ENCODE measurements at places on chromosomes 11 and 22.
A peak's percentile ranks its signal among the peaks of the same experiment; 100 is the strongest.

GRCh38 chr11:88491674-88492073, 154.1 kb upstream of the CTSC start:
- DNase-seq, result no peak

- no peak for DNase-seq
Measured at GRCh38 chr11:125364121-125364826, 131.8 kb downstream of the FEZ1 start.

DNA sequence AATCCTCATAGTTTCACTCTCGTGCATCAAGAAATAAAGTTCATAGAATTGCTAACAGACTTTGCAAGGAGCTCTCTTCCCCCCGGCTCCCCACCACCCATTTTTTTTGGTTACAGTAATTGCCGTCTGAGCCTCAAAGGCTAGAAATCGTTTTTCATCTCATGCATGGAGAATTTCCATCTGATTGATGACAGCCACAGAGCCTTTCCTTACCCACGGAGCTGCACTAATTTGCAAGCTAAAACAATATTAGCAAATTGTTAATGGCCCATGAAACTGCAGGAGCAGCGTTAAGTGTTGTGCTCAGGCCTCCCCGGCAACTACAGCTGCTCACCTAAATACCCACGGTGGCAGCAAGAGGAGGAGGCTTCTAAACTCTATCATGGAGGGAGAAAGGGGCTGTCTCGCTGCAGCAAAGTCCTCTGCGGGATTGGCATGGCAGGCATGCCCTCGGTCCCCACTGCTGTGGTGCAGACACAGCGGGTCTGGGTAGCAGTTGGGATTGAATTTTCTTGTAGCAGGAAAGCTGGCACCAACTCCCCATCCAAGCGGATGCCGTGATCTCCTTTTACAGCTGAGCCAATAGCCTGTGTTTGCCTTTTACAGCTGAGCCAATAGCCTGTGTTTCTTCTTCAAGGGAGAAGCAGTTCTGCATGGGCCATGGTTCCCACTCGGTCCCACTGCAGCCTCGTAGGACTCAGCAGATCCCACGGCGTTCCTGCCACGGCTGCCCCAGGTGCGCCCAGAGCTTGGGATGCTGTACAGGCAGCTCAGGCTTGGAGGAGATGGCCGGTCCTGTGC, 412.3 kb downstream of the BRD1 start:
- DNase-seq, result no peak

DNA sequence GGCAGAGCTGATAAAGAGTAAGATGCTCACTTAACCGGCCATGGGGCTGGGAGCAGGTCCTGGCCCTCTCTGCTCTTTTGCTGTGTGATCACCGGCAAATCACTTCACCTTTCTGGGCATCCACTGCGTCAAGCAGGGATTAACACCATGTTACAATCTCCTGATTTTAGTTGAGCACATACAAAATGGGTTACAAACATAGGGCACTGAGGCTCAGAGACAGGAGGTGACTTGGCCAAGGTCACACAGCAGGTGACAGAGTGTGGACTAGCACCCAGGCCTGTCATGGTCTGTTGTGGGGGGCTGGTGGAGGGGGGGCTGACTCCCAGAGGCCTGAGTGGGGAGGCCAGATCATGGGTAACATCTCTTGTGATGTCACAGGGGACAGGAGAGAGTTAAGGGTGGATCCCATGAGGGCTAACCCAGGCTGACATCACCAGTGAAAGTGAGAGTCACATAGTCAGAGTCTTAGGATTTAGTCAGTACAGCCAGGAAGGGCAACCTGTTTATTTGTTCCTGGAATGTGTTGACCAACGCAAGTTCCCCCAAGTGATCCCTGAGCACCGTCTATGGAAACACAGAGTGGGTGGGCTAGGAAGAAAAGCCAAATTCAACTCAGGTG, 27.8 kb downstream of the GDPD5 start:
- no peak for DNase-seq

- DNase-seq, result no peak
Measured at GRCh38 chr11:6745018-6745417, 26.8 kb downstream of the OR2AG2 start.

- no peak for DNase-seq
Measured at GRCh38 chr22:41838842-41839618, 6.1 kb downstream of the SREBF2 start.

GRCh38 chr22:30933457-30933856, 35.1 kb downstream of the MORC2 start:
- DNase-seq, result no peak

GRCh38 chr11:111634981-111635705, 32.9 kb downstream of the SIK2 start:
- peak; percentile 69 for DNase-seq

- DNase-seq, result no peak
Measured at GRCh38 chr11:38456371-38456770, 1858.3 kb upstream of the RAG2 start.
